T-helper 1 cell (primary cell): ENCODE measurements at places on chromosomes 12 and 14.

DNA sequence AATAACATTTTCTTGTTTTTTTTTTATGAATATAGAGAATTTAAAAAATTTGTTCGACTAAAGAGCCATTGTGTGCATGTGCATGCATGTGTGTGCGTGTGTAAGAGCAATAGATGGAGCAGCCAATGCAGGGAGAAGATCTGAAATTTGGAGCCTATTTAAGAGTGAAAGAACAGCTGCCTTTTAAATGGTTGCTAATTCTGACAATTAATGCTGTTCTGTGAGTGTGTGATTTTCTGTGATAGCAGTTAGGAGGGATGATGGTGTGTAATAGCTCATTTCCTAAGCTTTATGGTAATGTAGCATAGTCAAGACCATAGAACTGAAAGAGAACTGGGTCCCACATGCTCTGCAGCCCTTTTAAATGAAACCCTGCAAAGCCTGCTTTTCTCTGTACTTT, 137.9 kb downstream of the NRXN3 start:
- DNase-seq, result no peak

- no peak for DNase-seq
These were observed 37.9 kb downstream of the KCTD10 start for GRCh38 chr12:109439181-109439580.

DNA sequence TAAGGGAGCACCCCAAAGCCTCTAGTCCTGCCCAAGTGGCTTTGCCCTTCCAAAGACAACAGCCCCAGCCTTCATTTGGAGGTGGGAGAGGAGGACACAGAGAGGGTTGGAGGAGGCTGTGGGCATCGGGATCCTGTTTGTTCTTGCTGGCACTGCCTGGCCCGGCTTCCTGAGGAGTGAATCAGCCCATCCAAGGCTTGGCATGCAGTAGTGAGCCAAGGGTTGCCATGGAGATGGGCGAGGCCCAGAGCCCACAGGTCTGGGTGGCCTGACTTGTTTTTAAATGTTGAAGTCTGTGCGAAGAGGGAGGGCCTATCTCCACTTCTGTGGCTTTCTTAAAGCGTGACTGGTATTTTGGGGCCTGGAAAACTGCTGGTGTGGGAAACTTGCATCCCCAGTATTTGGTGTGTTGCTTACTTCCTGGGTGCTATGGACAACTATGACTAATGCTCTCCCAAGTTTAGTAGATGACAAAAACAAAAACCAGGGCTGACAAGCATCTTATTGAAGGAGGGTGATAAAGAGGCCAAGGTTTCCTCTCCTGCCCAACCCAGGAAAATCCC, 15.8 kb downstream of the CD9 start:
- no peak for DNase-seq

DNA sequence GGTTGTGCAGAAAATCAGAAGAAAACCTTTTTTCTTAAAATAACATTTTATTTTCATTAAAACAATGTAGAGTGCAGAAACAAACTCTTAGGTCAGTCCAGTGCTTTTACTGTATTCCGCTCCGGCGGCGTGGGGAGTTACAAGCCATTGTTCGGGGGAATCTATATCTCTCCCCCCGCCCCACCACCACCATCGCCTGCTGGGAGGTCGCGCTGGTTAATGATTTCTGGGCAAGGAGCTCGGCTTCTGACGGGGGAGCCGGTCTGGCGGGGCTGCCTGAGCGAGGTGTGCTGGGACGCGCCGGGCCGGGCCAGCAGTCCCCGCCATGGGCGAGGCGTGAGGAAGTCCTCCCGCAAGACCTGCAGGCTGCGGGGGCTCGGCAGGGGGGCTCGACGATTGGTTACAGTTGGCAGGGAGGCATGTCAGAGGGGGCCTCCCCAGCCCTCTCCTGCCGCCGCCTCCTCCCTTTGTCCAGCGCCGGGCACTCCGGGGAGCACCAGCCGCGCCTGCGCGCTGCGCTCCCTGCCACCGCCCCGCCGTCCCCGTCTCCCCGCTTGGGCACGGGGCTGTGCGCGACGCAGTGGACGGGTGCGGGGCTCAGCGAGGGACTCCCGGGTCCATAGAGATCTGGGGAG, 1.0 kb upstream of the DUSP6 start:
- peak; percentile 21 for DNase-seq

GRCh38 chr14:72590577-72590976, 303.3 kb downstream of the DPF3 start:
- no peak for DNase-seq

- no peak for DNase-seq
These were observed 242.2 kb downstream of the MSRB3 start for GRCh38 chr12:65520658-65521057.

DNA sequence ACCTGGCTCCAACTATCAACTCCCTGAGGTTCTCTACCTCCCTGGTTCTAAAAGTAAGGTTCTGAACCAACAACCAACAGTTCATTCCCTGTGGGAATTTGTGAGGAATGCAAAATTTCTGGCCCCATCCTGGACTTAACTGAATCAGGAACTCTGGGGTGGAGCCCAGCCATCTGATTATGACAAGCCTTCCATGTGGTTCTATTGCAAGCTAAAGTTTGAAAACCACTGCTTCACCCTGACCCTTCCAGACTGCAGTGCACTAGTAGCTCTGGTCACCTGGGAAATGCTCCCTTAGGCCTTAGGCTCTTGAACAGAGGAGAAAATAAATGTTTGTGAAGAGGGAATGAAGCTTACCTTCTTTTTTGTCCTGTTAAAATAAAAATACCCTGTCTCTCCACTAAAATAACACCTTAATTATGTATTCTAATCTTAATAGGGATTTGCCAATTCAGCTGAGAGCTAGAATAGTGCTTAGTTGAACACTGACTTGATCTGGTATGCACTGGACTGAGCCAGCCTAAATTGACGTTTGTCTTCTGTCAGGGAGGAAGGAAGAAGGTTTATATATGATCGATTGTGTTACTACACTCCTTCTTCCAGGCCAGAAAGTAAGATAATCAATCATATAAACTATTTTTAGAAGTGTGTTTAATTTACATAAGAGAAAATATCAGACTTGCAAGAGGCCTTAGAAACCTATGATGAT, 39.1 kb upstream of the DDHD1 start:
- DNase-seq, result no peak

GRCh38 chr12:48779869-48780268, 9.0 kb downstream of the ADCY6 start:
- DNase-seq, result no peak

DNA sequence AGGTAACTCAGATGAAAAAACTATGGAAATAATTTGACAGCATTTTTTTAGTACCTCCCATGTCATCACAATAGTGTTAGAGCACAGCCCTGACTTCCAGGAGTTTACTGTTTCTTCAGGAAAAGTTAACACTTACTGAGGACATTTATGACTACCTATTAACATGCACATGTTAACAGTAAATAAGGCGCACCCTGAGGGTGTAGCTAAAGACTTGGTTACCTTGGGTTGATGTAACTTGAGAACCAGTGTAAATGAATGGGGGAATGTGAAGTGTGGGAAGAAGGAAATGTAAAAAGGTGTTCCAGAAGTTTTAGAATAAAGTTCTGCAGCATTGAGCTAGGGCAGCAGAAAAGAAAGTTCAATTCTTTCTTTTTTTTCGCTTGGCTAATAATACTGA, 366.2 kb downstream of the EGLN3 start:
- DNase-seq, result no peak

GRCh38 chr12:111277570-111277969, 91.3 kb downstream of the PHETA1 start:
- no peak for DNase-seq

DNA sequence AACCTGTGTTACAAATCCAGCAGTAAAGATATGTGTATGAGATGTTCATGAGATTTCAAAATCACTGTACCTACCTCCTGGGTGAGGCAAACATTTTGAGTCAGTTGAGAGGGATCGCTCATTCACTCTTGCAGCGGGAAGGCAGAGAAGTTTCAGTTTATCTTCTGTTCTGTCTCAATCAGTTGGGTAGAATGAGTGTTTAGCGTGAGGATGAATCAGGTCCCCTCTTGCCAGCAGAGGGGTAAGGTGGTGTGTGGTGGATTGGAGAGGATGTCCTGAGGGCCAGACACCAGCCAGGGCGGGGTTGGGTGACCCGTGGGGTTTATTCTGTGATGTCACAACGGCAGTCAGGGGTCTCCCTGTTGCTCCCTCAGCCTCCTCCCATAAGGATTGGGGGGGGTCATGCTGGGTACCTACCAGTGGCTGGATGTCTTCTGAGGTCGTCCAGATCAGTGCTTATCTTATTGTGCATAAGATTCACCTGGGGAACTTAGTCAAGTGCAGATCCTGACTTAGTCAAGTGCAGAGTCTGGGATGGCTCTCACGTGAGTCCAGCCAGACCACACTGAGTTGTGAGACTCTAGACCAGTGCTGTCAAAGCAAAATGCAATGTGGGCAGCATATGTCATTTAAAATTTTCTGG, at the start of gene GSG1:
TSS of gene GSG1 (minus strand) at position 277 of the 643 bp plus-strand sequence. CDS start at position 122, 155 bp downstream.
- no peak for DNase-seq

DNA sequence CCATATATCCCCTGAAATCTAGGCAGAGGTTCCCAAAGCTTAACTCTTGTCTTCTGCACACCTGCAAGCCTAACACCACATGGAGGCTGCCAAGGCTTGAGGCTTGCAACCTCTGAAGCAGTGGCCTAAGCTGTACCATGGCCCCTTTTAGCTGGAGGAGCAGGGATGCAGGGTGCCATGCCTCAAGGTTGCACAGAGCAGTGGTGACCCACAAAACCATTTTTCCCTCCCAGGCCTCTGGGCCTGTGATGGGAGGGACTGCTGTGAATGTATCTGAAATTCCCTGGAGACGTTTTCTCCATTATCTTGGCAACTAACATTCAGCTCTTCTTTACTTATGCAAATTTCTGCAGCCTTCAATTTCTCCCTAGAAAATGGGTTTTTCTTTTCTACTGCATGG, 210.0 kb upstream of the KITLG start:
- no peak for DNase-seq

DNA sequence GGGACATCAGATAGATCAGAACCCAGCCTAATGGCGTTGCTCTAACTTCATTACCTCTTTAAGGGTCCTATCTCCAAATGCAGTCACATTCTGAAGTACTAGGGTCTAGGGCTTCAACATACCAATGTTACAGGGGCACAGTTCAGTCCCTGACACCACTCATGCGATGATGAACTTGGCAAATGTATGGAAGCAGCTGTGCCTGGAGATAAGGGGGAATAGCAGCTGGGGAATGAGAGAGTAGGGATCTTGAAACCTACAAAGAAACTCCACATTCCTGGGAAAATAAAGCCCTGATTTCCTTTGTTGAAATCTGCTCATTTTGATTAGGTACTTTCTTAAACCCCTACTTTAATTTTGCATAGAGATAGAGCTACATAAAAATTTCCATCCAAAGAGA, 20.5 kb upstream of the TMCC3 start:
- DNase-seq, result no peak

- DNase-seq, result no peak
These were observed 105.2 kb upstream of the ATF7IP start for GRCh38 chr12:14260011-14260993.

- no peak for DNase-seq
These were observed 39.4 kb upstream of the BEGAIN start for GRCh38 chr14:100626614-100627013.

- DNase-seq, result no peak
These were observed 101.0 kb upstream of the PRMT8 start for GRCh38 chr12:3389986-3390385.

DNA sequence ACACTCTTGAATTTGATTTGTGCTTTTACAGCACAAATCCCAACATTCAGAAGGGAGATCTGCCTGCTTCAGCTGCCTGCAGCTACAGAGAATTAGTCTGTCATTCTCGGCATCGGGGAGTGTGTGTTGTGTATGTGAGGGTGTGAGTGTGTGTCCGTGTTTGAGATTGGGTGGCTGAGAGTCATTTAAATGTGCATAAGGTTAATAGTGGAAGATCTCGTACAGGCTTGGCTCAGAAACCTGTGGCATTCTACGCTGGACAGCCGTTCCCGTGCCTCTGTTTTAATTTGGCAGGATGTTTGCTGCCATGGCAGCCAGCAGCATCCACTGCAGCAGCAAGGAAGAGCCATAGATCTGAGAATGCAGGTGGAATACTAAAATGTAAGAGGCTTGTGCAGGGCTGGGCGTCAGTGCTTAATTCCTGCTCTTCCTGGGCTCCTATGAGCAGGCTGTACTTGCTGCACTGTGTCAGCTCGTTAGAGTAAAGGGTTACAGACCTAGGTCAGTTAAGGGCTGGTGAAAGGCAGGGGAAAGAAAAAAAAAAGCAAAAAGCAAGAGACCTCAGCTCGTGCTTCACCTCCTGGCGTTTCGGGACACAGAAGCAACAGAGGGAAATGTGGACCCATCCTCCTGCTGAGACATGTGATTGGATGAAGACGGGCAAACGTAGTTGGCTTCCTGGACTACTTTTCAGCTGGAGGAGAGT, 205.4 kb downstream of the NAV3 start:
- DNase-seq, result no peak

DNA sequence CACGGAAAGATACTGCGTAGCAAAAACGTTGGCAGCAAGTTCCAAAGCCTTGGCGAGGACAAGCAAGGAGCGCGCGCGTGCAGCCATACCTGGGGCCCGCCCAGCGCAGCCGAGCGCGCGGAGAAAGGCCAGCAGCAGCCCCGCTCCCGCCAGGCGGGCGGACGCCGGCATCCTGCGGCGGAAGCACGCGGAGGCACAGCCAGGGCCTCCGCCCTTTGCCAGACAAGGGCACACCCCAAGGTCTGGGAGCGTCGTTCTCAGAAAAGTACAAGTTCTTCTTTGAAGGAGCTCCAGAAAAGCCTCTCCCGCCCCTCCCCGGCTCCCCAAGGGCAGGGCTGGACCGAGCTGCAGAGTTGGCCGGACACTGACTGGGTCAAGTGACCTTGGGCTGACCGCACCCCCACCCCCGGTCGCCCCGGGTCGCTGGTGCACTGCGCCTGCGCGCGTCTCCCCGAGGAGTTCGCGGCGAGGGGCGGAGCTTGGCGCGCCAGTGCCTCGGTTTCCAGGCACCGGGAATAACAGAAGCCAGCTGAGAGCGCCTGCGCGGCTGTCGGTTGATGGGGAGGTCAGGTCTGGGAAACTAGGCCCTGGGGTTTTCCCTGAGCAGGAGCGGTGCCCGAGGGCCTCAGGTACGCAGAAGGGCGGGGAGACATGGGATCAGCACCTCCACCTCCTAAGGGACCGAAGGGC, at the start of gene ZC2HC1C:
TSS of gene ZC2HC1C (plus strand) at position 521 of the 690 bp plus-strand sequence. CDS start 933 bp downstream, outside the sequence.
- DNase-seq, result peak; percentile 83

DNA sequence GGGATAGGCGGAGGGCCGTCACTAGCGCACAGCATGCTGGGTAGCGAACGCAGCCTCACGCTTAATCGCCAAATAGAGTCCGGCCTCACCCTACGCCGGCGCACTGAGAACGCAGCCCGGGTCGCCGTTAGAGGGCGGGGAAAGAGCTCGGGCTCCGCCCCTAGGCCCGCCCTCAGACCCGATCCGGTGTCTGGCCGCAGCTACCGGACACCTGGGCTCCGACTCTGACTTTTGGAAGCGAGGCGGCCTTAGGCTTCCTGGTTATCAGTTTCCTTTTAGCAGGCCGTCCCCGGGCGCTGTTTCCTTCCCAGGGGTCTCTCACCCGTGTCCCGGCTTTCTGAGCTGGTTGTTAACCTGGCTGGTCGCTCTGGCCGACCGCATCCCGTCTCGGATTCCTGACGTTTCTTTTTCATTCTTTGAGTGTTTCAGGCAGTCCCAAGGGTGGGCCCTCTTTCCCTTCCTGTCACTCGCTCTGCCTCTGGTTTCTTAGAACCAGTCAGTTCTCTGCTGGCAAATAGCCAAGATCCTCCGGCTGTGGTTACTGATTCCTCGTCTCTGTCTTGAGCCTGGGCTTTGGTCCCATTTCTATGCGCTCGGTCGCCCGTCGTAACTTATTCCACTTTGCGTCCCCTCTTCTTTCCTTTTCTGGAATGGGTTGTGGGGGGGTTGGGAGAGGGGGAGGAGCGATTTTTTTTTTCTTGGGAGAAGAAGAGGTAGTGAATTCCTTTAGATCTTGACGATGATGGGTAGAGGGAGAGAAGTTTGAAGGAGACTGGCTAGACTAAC, 464 bp upstream of the STRN3 start:
- peak; percentile 86 for DNase-seq

GRCh38 chr14:68199554-68200151, 380.1 kb downstream of the RAD51B start:
- no peak for DNase-seq
